ENCODE measurements at places on chromosomes 1 and 21. TPM values are rescaled to one million over a fixed set of nuclear protein-coding genes. Genes with fewer than 3 reads are reported as not detected.

DNA sequence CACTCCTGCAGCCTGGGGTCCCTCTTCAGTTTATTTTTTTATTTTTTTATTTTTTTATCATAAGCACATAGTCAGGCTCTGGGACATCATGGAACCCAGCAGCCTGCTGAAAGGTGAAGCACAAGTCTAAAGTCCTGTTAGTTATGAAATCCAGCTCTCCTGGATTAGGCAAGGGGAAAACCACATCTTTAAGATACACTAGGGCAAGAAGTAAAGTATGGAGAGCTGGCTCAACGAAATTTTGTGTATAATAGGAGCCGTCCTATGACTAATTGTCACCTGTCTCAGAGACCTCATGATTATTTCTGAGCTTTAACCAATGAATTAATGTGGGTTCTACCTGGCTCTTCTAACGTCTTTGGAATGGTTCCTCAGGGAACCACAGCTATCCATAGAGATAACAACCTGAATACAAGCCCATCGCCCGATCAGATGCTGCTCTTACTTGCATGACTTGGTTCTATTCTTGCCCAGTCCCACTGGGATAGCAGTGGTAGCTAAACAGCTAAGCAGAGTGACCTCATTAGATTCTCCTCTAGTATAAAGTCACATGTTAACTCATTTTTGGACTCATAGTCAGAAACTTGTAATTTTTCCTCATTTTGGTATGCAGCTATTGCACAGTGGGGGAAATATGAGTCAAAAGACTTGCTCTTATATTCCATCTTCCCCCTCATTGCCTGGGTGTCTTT is 122.7 kb downstream of the LMO4 start:
- H3K36me3 ChIP-seq, result no peaks in the 10 kb centered on the region
- H3K27me3 ChIP-seq, result no peaks in the 10 kb centered on the region
- H3K4me3 ChIP-seq, result no peak overlapping the region
- no peak overlapping the region for H3K27ac ChIP-seq
- no peak for DNase-seq

GRCh38 chr1:91741301-91741700 is 144.7 kb downstream of the TGFBR3 start:
- no peak overlapping the region for H3K27ac ChIP-seq
- H3K4me1 ChIP-seq, result no peaks in the 10 kb centered on the region
- H3K27me3 ChIP-seq, result no peaks in the 10 kb centered on the region
- H3K4me3 ChIP-seq, result no peak overlapping the region

DNA sequence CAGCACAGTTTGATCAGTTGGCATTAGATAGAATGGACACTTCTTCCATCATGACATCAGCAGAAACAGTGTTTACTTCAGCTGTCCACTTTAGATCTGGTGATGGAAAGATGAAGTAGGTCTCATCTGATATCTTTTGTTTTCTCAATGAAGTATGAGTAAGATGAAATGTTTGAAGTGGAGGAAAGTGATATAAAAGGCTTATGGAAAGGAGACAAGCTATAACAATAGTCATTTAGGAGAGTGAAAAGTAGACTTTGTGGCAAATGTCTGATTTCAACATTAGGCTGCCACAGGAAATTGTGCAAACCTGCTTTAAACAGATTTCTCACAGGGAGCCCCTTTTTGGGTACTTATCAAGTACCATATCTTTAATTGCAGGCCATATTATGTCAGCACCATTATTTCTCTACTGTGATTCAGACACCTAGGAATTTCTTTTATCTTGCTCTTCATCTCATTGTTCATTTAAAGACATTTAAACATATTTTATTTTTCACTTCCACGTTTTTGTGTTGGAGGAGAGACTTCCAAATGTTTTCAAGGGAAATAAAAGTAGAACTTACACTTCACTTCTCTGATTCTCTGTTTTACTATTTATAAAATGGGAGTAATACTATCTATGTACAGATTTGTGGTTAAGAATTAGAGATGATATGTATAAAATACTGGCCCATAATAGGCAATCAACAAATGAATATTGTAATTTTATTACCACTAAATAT is 18.1 kb downstream of the PDC start:
- H3K4me3 ChIP-seq, result no peak overlapping the region
- no peaks in the 10 kb centered on the region for H3K4me1 ChIP-seq
- H3K27ac ChIP-seq, result no peak overlapping the region
- H3K36me3 ChIP-seq, result no peaks in the 10 kb centered on the region
- H3K27me3 ChIP-seq, result no peaks in the 10 kb centered on the region

- peaks cover 19% of the 10 kb centered on the region for H3K36me3 ChIP-seq
- H3K27me3 ChIP-seq, result no peaks in the 10 kb centered on the region
- peak; percentile 30 for DNase-seq
- H3K27ac ChIP-seq, result peak overlapping the region; percentile 20
Observed at GRCh38 chr1:89259283-89259971, 13.2 kb downstream of the GBP5 start.

GRCh38 chr1:20124456-20125057 is 5.2 kb upstream of the PLA2G2D start:
- no peak overlapping the region for H3K4me3 ChIP-seq
- no peaks in the 10 kb centered on the region for H3K4me1 ChIP-seq
- H3K36me3 ChIP-seq, result no peaks in the 10 kb centered on the region
- no peak for DNase-seq
- no peak overlapping the region for H3K27ac ChIP-seq

- H3K4me3 ChIP-seq, result no peak overlapping the region
- no peaks in the 10 kb centered on the region for H3K36me3 ChIP-seq
- DNase-seq, result no peak
- H3K27ac ChIP-seq, result peak overlapping the region; percentile 96
- no peaks in the 10 kb centered on the region for H3K27me3 ChIP-seq
Observed at GRCh38 chr1:167504467-167504827, 13.9 kb downstream of the CD247 start.

GRCh38 chr1:235673981-235674380 is 24.4 kb upstream of the GNG4 start:
- no peaks in the 10 kb centered on the region for H3K27me3 ChIP-seq
- DNase-seq, result no peak
- peaks cover 74% of the 10 kb centered on the region for H3K36me3 ChIP-seq
- H3K4me3 ChIP-seq, result no peak overlapping the region

The SMIM1 gene
- 2.3 TPM for total RNA-seq

DNA sequence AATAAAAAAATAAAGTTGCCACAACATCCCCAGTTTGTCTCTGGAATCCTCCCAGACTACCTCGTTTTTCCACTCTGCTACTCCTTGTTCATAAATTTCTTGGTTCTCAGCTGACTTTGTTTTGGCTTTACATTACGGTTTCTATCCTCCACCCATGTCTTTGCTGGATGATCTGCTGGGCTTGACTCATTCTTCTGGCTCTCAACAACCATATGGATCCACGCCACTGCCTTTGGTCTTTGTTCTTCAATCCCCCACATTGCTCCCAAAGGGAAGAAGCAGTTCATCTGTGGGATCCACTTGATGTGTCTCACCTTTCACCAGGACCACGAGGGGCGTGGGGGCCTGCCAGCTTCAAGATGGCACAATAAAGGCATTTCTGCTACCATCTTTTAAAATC is 67.1 kb upstream of the NBL1 start:
- H3K36me3 ChIP-seq, result no peaks in the 10 kb centered on the region
- no peak overlapping the region for H3K4me3 ChIP-seq
- no peak for DNase-seq
- H3K27me3 ChIP-seq, result no peaks in the 10 kb centered on the region
- H3K27ac ChIP-seq, result no peak overlapping the region
- no peaks in the 10 kb centered on the region for H3K4me1 ChIP-seq

DNA sequence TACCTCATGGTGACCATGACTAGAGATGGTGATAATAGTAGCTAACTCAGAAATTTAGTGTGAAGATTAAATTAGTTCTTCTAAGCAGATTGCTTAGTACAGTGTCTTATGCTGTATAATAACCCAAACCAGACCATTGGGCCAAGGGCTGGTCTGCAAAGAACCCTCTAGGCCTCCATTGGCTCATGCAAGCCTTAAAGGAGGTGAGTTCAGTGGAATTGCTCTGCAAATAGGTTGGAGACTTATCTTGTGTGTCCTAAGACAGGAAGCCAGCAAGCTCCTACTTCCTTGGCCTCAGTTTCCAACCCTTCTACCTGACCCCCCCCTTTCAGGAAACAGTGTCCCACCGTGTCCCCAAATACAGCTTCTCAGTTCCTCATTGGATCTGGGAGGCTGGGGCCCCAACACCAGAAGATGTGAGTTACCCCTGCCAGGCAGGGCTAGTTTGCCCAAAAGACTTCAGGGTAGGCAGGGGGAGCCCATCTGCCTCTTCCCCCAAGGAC is 1.9 kb upstream of the MEF2D start:
- peak overlapping the region; percentile 81 for H3K4me3 ChIP-seq
- H3K27ac ChIP-seq, result peak overlapping the region; percentile 99
- no peak for DNase-seq

The USH2A gene
- total RNA-seq, result not detected

The TARS2 gene
- 30.6 TPM for total RNA-seq

The AVPR1B gene
- not detected for total RNA-seq

- H3K4me3 ChIP-seq, result no peak overlapping the region
- H3K4me1 ChIP-seq, result peaks cover 31% of the 10 kb centered on the region
- peaks cover 8% of the 10 kb centered on the region for H3K27me3 ChIP-seq
- H3K36me3 ChIP-seq, result no peaks in the 10 kb centered on the region
Observed at GRCh38 chr21:41769521-41769920, 2.7 kb upstream of the RIPK4 start.

- H3K27ac ChIP-seq, result no peak overlapping the region
- H3K27me3 ChIP-seq, result no peaks in the 10 kb centered on the region
- no peaks in the 10 kb centered on the region for H3K4me1 ChIP-seq
- H3K36me3 ChIP-seq, result no peaks in the 10 kb centered on the region
Observed at GRCh38 chr1:147754661-147755060, 5.7 kb downstream of the GJA5 start.

DNA sequence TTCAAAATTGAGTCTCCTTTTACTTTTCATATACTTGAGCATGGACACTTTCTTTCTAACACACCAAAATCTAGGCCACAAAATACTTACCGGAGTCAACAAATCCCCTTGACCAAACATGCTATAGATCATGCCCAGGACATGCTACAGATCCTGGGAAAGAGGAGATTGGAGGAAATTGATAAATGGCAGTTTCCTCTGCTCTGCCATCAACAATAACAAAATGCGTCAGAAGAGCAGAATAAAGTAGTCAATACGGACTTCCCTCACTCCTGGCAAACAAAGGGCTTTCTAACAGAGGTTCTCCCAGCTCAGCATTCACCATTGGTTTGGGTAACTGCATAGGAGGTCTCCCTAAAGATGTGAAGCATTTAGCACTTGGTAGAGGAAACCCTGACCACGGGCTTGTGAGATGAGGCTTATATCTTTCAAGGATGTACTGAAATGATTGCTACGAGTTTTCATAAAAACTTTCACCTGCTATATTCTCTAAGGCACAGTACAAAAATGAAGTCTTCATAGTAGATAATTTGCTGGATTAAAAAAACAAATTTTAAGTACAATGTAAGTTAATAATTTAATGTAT is 283.8 kb upstream of the RUNX1 start:
- DNase-seq, result no peak
- no peaks in the 10 kb centered on the region for H3K36me3 ChIP-seq
- H3K4me3 ChIP-seq, result no peak overlapping the region
- H3K27ac ChIP-seq, result no peak overlapping the region
- H3K27me3 ChIP-seq, result no peaks in the 10 kb centered on the region

- H3K27ac ChIP-seq, result no peak overlapping the region
- H3K4me3 ChIP-seq, result no peak overlapping the region
- no peak for DNase-seq
- H3K27me3 ChIP-seq, result no peaks in the 10 kb centered on the region
Observed at GRCh38 chr1:245264226-245264625, 109.4 kb downstream of the KIF26B start.

DNA sequence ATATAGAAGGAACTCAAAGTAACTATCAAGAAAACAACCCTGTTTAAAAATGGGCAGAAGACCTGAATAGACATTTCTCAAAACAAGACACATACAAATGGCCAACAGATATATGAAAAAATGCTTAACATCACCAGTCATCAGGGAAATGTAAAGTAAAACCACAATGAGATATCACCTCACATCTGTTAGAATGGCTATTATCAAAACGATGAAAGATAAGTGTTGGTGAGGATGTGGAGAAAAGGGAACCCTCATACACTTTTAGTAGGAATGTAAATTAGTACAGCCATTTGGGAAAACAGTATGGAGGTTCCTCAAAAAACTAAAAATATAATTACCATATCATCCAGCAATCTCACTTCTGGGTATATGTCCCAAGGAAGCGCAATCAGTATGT is 3.0 kb downstream of the CTSS start:
- DNase-seq, result no peak
- H3K4me1 ChIP-seq, result peaks cover 9% of the 10 kb centered on the region
- H3K27ac ChIP-seq, result no peak overlapping the region
- no peak overlapping the region for H3K4me3 ChIP-seq
- no peaks in the 10 kb centered on the region for H3K27me3 ChIP-seq

The ACOT7 gene
- 4.8 TPM for total RNA-seq

DNA sequence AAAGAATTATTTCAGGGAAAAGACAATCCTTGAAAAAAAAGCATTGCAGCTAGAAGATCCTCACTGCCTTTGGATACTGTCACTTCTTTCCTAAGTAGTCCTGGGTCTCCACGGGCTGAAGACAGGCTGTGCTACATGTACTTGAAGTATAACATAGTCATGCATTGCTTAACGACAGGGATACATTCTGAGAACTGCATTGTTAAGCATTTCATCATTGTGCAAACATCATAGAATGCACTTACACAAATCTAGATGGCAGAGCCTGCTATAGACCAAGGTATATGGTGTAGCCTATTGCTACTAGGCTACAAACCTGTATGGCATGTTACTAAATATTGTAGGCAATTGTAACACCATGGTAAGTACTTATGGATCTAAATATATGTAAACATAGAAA is 54.0 kb downstream of the KIAA0040 start:
- H3K27me3 ChIP-seq, result no peaks in the 10 kb centered on the region
- H3K27ac ChIP-seq, result no peak overlapping the region
- no peak overlapping the region for H3K4me3 ChIP-seq
- DNase-seq, result no peak
- no peaks in the 10 kb centered on the region for H3K4me1 ChIP-seq
- no peaks in the 10 kb centered on the region for H3K36me3 ChIP-seq

The CAPN9 gene
- total RNA-seq, result not detected

The SLC6A17 gene
- total RNA-seq, result not detected

Measured in naive thymus-derived CD4-positive, alpha-beta T cell (primary cell).